ENCODE measurements at places on chromosomes 1 and 21. TPM values are rescaled to one million over a fixed set of nuclear protein-coding genes. Genes with fewer than 3 reads are reported as not detected.

DNA sequence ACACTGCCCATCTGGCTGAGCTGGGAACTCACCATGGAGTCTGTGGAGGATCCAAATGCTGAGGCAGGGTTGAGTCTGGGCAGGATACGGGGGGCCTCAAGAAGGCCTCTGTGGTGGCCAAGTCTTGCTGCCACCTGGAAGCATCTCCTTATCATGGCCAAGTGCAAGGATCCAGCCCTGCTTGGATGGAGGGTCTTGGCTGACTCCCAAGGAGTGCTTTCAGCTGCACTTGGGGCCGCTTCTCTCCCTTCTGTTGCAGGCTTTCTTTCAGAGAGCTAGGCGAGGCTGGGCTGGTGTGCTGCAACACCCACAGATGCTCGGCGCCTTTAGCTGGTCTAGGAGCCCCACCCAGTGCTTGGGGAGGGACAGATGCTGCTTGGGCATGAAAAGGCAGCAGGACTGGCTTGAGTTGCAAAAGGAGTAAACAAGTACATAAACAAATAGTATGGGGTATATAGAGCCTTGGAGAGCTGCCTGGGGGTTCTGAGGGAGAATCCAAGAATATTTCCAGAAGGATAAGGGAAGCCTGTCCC is at the start of gene THEM5:
TSS of gene THEM5 (minus strand) at position 302 of the 533 bp plus-strand sequence. CDS start at position 155, 147 bp downstream.
- no peaks in the 10 kb centered on the region for H3K27me3 ChIP-seq
- H3K4me1 ChIP-seq: peaks cover 9% of the 10 kb centered on the region
- DNase-seq: no peak
- no peak within 1 kb of the TSS for H3K27ac ChIP-seq

- no peak overlapping the region for H3K4me3 ChIP-seq
- no peaks in the 10 kb centered on the region for H3K27me3 ChIP-seq
- H3K36me3 ChIP-seq: no peaks in the 10 kb centered on the region
- H3K27ac ChIP-seq: no peak overlapping the region
- DNase-seq: no peak
Measured at GRCh38 chr1:193700710-193701355, 514.4 kb upstream of the B3GALT2 start.

DNA sequence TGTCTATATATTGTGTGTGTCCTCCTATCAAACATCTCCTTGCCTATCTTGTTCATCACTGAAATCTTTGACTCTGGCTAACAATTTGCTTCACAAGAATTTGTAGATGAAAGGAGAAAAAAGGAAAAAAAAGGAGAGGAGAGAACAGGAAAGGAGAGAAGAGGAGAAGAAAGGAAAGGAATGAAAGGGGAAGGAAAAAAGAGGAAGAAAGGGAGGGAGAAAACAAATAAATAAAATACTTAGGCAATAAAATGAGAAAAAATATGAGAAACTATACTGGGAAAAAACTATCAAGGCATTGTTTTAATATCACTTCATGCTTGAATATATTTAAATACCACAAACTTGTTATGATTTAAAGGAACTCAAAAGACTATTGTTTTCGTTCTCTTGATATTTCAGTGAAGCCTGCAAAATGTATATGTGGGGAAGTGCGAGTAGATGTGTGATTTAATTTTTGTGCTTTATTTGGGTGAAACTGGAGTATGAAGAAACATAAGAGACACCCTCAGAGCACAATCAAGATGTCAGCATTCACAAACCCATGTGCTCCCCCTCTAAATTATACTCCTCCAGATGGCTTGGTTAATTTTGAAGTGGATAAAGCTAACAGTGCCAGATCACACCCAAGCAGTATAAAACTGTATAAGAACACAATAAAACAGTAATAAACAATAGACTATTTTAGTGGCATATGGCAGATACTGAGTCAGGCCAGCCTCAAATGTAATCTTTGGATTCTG is 205.7 kb upstream of the SAMSN1 start:
- no peak overlapping the region for H3K27ac ChIP-seq
- no peaks in the 10 kb centered on the region for H3K27me3 ChIP-seq
- no peaks in the 10 kb centered on the region for H3K4me1 ChIP-seq
- no peak overlapping the region for H3K4me3 ChIP-seq
- no peaks in the 10 kb centered on the region for H3K36me3 ChIP-seq

The PLPPR4 gene
- total RNA-seq: 5.9 TPM

The SEMA4A gene
- total RNA-seq: 8.0 TPM

The PRR9 gene
- 2.8 TPM for total RNA-seq

The G0S2 gene
- total RNA-seq: 84.1 TPM

The PTAFR gene
- total RNA-seq: 0.94 TPM

Data from testis (tissue), 5 donors.